Skin of body (tissue), 3 donors: ENCODE measurements at places on chromosomes 1 and 21. TPM values are rescaled to one million over a fixed set of nuclear protein-coding genes. Genes with fewer than 3 reads are reported as not detected.

GJB3 gene
- 18.2 TPM for total RNA-seq

DNA sequence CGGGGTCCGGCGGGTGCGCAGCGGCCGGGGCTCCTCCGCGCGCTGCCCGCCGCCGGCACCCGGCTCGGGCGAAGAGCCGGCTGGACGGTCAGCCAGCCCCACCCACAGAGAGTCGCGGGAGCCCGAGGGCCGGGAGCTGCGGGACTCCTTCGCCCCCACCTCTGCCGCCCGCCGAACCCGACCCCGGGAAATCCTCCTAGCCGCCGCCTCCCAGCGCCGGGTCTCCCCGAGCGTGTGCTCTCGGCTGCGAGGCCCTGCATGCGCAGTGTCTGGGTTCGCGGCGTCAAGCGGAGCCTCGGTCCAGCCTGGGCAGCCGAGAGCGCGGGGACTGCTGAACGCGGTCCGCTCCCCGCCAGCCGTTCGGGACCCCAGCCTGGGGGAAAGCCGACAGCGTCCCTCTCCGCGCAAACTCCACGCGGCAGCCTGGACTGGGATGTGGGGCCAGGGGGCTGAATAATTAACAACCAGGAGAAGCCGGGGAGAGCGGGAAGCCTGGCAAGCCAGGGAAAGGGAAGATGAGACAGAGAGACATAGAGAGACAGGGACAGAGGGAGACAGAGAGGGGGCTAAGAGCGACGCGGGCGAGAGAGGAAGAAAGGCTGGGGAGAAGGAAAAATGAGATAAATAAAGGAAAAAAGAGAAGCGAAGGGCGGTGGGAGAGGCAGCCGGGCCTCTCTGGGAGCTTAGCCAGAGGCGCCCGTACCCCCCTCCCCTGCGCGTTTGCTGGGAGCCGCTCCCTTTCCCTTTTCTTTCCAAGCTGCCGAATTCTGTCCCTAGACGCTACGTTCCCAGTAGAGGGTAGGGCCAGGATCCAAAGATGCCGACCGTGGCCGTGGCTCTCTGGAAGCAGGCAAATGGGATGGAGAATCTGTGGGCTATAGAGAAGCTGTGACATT is 64.2 kb downstream of the MEF2D start:
- no peak for DNase-seq

DNA sequence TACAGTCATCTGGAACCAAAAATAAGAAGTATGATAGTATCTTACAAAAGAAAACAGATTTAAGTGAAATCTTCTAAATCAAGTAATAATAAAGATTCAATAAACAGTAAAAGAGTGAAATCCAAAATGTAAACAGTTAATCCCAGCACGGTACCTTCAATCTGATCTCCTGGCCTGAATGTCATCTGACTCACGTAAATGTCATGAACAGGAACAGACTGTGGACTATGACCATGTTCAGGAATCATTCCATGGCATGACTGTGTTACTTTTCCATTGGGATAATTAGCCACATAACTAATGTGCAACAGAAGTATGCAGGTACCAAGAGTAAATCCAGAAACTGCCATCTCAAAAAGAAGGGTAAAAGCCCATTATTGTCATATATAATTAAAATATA is 18.0 kb downstream of the FRRS1 start:
- DNase-seq = no peak

GRCh38 chr1:36831186-36831810 is 203.0 kb downstream of the GRIK3 start:
- DNase-seq = no peak

DNA sequence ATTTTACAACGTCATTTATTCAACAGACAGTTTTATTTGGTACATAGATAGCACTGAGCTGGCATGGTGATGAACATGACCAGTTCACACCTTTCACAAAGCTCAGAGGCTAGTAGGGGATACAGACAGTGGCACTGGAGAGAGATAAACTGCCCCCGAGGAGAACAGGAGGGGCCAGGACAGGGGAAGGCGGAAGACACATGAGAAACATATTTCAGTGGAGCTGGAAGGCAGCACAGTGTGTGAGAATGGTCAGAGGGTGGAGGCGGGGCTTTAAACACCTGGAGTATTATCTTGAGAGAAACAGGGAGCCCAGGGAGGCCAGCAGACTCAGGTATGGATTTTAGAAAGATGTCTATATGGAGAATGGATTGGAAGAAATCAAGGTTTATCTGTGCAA is 49.5 kb downstream of the CHML start:
- no peak for DNase-seq

DNA sequence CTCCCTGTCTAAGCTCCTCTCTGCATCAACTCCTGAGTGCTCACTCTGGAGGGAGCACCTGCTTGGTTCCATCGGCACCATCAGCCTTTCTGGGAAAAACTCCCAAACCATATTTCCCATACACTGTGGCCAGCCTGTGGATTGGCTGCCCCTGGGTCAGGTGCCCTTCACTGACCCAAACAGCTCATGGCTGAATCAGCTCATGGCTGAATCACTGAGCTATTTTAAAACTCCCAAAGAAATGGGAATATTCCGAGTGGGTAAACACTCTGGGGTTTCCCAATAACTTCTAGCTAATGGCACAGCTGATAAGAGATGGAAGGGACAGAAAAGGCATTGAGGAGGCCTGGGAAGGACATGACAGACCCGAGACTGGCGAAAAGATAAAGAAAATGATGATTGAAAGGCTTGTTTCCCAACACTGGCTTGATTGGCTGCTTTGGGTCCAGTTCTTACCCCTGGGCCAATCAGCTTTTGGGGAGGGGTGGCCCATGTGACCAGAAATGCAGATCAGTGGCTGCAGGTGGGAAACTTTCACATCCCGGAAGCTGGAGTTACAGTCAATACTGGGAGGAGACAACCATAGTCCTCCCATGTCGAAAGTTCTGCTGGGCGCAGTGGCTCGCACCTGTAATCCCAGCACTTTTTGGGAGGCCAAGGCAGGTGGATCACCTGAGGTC is 37.3 kb upstream of the KAZN start:
- no peak for DNase-seq

OR10J1 gene
- total RNA-seq = not detected

DIRAS3 gene
- 1.4 TPM for total RNA-seq

DNASE2B gene
- not detected for total RNA-seq

ZYG11B gene
- 37.9 TPM for total RNA-seq

DNA sequence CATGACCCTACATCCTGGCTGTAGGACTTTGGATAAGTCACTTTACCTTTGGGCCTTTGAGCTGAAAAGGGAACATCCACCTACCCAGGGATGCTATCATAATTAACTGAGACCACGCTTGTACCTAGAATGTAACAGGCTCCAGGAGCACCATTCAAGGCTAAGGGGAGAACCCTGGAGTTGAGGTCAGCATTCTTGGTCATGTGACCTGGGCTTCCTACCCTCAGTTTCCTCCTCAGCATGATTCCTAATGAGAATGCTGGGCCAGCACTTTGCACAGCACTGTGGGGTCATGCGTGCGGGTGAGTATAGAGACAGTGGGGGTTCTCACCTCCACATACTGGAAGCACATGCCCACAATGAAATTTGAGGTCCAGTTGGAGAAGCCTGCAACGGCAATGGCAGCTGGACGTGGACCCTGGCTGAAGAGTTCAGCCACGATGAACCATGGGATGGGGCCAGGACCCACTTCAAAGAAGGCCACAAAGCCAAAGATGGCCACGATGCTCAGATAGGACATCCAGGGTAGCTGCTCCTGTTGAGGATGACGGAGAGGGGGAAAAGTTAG is 31.3 kb downstream of the SLC2A1 start:
- DNase-seq = no peak

PDZK1IP1 gene
- 5.2 TPM for total RNA-seq

GRCh38 chr1:3774276-3774945 is 1.9 kb downstream of the SMIM1 start:
- no peak for DNase-seq

TSPEAR gene
- 4.1 TPM for total RNA-seq

SPRR2D gene
- total RNA-seq = 11.3 TPM

- no peak for DNase-seq
Measured at GRCh38 chr1:40848530-40849189, 13.5 kb downstream of the CITED4 start.

CLEC20A gene
- not detected for total RNA-seq

DNA sequence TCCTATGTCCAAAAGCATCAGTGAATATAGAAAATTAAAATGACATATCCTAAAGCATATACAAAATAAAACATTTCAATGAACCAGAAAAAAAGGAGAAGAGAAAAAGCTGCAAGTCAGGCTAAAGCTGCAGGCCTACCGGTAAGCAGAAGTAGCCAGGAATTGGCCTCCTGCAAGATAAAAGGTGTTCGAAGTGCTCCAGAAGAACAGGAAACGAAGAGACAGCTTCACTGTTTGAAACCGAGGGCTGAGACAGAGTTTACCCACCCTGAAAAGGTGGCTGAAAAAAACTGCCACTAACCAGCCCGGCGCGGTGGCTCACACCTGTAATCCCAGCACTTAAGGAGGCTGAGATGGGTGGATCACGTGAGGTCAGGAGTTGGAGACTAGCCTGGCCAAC is 37.4 kb downstream of the NSL1 start:
- DNase-seq = no peak

DNA sequence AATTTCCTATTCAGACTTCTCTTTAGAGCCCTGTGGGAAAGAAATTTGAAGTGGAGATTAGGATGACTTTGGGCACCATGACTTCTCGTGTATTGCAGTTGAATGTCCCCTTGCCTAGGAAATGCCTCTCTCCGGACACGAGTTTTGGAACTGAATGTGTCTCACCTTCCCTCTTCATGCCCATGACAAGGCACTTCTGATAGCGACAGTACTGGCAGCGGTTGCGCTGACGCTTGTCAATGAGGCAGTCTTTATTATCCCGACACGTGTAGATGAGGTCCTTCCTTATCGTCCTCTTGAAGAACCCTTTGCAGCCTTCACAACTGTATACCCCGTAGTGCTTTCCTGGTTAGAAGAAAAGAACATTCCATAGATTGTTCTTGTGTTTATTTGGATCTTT is 28.1 kb downstream of the RXRG start:
- no peak for DNase-seq
